Smooth muscle cell of the brain vasculature (primary cell): ENCODE measurements at places on chromosomes 5 and 9.

GRCh38 chr9:12775679-12776512 lies 1.1 kb downstream of the LURAP1L start:
- no peak for DNase-seq

DNA sequence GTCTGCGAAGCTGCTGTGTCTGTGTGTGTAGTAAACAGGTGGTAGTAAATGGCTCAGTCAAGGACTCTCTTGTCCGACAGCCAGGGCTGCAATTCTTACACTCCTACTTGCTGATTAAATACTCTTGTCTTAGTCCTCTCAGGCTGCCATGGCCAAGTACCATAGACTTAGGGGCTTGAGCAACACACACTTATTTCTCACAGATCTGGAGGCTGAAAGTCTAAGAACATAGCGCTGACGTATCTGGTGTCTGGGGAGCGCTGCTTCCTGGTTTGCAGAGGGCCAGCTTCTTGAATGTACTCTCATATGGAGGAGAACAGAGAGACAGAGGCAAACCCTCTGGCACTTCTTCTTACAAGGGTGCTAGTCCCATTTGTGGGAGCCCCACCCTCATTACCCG lies 411.0 kb downstream of the MED10 start:
- no peak for DNase-seq

DNA sequence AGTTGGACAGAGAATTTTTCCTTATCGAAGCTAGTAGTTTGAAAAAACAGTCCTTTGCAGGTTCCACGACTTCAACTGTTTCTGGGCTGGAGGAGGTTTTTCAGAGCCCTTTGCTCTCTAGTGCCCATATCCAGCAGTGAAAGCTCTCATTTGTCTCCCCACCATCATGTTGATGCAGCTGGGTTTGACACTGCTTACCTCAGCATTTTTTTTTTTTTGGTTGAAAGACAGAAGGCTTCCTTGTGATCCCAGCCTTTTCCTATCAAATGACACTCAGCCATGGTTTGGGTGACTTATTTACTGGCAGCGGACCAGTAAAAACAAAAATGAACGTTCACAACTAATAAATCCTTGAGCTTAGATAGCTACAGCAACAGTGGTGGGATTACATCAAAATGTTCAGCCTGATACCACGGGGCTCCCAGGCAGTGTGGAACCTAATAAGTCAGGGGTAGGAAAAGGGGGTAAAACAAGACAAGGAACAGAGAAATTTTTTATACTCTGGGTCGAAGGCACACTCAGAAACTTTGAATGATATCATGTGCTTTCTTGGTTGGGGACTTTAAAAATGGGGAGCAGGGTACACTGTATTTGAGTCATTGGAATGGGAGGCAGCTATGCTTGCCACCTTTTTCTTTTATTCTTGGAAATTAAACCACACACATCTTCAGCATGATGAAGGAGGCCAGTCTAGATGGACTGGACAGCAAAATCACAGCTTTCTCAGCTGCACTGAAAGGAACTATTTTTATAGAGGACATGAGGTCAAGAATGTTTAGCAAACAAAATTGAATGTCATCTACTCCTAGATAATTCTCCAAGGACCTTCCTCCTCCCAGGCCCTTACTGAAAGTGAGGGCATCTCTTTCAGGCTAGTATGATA lies 308.9 kb upstream of the MPDZ start:
- peak; percentile 65 for DNase-seq

GRCh38 chr5:159440235-159440634 lies 109.9 kb upstream of the IL12B start:
- no peak for DNase-seq

DNA sequence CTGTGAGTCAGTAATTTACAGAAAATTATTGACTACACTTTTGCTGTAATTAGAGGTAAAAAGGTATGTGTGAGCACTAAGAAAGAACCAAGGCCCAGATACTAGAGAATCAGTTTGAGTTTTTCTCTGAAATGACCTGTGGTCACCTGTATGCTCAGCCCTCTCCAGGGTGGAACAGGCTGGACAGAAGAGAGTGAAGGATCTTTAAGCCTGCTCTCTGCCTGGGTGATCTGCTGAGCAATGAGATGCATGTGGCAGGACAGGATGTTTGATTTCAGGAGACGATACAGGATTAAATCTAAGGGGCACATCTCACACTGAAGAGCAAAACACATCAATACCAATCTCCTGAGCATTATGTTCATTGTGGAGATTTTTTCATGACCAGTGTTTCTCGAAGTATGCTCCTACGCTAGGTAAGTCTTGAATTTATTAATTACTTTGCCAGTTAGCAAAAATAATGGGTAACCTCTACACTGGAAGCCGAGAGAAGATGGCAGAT lies 25.5 kb downstream of the HMGCR start:
- no peak for DNase-seq

DNA sequence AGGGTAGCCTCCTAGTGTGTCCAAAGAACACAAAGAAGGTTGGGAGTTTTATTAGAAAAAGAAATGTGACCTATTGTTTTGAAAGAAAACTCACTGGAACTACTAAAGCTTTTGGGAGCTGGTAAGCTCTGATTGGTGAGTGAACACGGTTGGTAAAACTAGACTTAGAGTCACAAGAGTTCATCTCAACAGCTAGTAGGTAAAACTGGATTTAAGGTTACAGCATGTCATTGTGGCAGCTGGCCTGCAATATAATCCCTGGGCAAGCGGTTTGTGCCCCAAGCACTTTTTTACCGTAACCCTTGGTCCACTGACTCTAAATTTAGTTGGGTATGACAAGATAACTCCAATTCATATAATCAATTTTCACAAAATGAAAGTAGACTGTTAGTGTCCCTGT lies 47.4 kb downstream of the UBAP2 start:
- DNase-seq: no peak

- DNase-seq: no peak
Measured at GRCh38 chr9:83956436-83957247, 23.4 kb downstream of the HNRNPK start.

DNA sequence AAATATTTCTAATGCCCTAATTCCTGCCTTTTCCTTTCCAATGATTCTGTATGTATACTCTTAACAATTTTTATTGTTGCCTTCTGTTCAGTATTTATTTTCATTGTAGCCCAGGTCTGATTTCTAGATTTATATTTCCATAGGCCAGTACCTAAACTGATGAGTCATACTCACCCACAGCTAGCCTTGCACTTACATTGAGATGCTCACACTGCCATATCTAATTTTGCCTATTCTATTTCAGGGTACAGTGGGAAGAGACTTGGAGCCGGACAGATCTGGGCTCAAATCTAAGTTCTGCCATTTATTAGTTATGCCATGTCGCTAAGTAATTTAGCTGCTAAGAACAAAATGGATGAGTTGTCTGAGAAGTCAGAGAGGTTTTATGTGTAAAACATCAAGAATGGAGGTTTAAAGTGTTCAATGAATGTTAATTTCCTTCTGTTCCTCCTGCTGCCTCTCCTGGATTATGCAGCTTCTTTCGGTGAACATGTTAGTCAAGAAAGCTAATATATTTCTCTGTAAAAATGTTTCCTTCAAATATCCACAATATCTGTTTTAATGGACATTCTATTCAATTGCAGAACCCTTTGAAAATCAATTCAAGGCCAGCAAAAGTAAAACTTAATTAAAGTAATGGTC lies 62.3 kb upstream of the CDK5RAP2 start:
- no peak for DNase-seq

GRCh38 chr9:137358126-137358525 lies 56.1 kb upstream of the NRARP start:
- no peak for DNase-seq

GRCh38 chr5:59198832-59199231 lies 616.0 kb downstream of the RAB3C start:
- DNase-seq: no peak

- DNase-seq: no peak
Measured at GRCh38 chr9:105248691-105249090, 4.2 kb downstream of the SLC44A1 start.

DNA sequence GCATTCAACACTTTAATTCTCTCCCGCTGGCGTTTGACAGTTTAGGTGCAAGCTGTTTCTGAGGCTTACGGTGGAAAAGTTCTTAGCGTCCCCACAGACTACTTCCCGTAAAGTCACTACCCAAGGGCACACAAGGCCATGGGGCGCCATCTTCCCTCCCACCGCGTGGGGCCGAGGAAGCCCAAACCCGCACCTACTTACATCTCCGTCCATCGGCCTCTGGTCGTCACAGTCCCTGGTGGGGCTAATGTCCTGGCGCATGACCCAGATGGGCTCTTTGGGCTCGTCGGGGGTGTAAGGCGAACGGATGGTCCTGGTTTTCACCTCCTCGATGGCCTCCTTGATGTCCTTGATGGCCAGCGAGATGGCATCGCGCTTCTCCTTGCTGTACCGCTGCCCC lies 156.4 kb downstream of the APBA1 start:
- DNase-seq: no peak

DNA sequence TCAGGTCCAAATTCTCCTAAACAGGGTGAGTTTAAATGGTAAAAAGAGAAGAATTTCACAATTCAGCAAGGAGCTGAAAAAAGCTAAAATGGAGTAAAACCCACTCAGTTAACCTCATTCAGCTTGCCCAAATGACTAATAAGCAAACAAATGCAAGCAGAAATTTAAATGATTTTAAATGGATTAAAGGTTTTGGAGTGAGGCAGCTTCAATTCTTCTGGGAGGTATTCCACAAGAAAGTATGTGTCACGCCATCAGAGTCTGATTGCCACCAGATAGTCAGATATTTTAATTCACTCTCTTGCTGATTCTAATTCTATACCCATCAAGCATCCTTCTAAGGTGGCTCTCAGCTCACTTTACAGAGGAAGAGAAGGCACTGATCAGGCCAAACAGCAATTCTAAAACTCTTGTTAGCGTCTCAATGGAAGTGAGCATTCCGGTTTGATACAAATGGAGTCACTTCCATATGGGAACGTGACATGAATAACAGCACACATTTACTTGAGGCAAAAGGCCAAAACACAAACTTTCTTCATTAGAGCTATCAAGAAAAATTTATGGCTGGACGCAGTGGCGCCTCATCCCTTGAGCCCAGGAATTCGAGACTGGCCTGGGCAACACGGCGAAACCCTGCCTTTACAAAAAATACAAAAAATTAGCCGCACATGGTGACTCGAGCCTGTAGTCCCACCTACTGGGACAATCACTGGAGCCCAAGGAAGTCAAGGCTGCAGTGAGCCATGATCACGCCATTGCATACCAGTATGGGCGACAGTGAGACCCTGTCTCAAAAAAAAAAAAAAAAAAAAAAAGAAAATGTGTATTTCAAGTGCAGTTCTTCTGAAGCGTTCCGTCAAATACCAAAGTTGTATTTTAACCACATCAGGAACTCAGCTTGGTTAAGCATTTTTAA lies 2.0 kb downstream of the CLK4 start:
- no peak for DNase-seq

DNA sequence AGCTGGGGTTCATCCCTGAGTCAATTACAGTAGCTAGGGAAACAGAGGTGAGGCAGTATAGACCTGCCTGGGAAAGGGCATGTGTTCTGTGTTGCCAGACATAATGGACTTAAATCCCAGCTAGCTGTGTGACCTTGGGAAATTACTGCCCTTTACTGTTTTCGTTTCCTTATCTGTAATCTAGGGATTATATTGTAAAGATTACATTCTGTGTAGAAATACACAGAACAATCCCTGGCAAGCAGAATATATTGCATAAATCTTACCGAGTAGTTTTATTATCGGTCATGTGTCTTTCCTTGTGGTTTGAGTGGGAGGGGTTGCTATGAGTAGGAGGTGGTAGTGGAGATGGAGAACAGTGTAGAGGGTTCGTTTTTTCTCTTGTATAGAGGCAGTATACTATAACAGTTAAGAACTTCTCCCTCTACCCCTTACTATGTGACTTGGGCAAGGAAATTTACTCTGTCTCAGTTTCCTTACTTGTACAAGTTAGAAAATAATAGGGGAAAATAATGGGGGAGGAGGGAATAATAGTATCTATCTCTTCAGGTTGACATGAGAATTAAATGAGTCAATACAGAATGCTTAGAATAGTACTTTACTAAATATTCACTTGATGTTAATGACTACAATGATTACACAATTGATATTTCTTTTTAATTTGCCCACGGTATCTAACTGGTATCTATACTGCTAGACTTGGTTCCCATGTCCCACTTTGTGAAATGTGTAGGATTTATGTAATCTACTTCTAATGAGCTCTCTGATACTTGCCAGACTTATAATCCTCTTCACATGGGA lies 7.1 kb upstream of the DMXL1 start:
- DNase-seq: no peak

- DNase-seq: no peak
Measured at GRCh38 chr9:128005923-128006322, 25.1 kb upstream of the EEIG1 start.

DNA sequence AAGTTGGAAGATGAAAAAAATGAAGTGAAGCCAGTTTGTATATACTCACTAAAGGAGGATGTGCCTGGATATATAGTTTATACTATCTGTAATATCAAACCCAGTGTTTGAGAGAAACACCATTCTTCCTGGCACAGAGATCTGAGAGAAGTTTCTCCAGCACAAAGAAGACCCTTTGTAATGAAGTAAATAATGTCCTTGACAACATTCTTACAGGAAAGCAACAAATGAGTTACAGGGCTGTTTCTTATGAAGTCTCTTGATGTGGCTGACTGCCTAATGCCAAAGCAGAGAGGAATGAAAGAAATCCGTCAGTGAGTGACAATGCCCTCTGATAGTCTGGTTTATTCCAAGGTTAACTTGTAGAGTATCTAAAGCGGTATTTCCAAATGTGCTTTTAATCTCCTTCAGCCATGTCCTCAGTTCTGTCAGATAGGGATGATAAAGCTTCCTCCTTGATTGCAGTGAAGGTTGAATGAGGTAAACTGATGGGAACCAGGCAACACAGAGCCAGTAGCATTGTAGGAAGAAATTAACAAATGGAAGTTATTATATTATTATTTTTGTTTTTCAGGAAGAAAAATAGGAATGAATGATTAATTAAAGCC lies 123.1 kb upstream of the ZNF608 start:
- no peak for DNase-seq

GRCh38 chr5:171776770-171777759 lies 8.6 kb upstream of the SMIM23 start:
- DNase-seq: no peak

DNA sequence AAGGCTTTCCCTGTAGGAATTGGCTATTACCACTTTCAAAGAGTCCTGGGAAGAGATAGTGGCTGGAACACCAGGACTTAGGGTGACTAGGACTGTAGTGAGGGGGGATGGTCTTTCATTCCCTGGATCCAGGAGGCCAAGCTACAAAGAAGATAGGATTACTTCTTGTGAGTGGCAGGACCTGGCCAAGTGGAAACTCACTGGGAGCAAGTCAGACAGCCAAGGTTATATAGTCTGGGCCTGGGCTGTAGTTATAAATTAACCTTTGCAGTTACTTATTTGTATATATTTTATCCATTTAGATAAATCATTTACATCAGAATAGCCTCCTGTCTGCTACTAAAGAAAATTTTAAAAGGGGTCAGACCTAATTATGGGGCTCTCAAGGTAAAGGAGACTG lies 124.3 kb downstream of the TLR4 start:
- DNase-seq: no peak

DNA sequence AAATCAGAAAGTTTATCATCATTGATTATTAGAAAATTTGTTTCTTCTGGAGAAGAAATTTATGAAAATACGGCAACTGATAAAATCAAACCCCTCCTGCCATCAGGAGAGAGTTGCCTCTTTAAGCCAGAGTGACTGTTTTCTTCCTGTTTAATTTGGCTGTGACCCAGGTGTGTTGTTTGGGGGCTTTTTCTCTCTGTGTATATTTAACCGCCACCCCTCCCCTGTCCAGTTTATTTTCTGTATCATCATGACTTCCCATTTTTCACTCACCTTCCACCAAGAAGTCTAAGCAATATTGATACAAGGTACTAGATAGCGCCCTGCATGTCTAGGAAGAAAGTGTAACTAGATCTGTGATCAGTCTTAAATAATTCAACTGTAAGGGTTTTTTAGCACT lies 50.1 kb downstream of the FAM78A start:
- no peak for DNase-seq
